ENCODE measurements at places on chromosomes 5 and 9. TPM values are rescaled to one million over a fixed set of nuclear protein-coding genes. Genes with fewer than 3 reads are reported as not detected.

DNA sequence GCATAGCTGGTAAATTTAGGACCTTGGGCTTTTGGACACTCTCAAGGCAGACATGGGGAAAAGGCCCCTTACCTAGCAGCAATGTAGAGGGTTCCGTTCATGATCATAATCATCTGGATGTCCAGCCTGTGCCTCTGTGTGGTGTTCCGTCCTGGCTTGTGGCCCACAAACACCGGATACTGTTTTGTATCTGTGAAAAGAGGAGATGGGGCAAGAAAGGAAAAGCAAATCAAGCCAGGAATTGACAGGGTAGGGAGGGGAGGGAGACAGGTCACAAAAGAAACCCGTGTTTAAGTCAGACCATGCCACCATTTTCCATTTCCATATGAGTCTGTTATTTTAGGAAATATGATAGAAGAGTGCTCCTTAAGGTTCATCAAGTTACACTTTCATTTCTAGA is 72.5 kb downstream of the SEMA6A start:
- no peak for DNase-seq

- no peak for DNase-seq
These were observed 193.5 kb downstream of the ACTL7B start for GRCh38 chr9:108662091-108662875.

GRCh38 chr9:109403116-109403515 is 82.3 kb upstream of the EPB41L4B start:
- DNase-seq, result no peak

DNA sequence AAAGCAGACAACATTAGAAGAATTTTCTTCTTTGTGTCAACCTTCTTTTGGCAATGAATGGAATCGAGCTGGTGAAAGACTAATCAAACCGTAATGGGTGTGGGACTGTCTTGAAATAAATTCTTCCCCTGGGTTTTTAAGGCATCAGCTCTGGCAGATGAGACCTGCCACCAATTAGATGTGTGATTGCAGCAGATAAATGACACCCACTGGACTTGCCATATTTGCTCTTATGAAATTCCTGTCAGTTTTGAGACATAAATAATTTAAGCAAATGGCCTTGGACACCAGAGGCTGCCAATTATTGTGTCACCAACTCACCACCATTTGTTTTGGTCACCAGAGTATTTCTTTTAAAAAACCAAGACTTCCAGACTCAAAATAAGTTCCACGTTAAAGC is 135.9 kb upstream of the RGMB start:
- no peak for DNase-seq

- no peak for DNase-seq
These were observed 4.0 kb upstream of the NUP214 start for GRCh38 chr9:131121346-131121745.

DNA sequence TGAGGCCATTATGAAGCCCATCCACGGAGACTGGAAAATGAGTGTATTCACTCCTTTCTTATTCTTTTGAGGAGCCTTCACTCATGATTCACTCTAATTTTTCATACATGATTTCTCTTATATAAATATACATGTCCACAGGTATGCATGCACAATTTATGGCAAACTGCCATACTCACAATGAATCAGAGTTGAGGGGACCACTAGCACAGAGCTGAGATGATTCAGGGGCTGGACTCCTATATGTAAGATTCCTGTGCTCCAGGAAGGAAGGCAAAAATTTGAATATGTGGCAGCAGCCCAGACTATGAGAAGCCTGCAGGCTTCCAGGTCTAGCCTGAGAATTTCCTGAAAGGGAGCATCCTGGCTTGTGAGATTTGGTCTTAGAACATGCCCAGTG is 484.6 kb downstream of the PRELID2 start:
- DNase-seq, result no peak

DNA sequence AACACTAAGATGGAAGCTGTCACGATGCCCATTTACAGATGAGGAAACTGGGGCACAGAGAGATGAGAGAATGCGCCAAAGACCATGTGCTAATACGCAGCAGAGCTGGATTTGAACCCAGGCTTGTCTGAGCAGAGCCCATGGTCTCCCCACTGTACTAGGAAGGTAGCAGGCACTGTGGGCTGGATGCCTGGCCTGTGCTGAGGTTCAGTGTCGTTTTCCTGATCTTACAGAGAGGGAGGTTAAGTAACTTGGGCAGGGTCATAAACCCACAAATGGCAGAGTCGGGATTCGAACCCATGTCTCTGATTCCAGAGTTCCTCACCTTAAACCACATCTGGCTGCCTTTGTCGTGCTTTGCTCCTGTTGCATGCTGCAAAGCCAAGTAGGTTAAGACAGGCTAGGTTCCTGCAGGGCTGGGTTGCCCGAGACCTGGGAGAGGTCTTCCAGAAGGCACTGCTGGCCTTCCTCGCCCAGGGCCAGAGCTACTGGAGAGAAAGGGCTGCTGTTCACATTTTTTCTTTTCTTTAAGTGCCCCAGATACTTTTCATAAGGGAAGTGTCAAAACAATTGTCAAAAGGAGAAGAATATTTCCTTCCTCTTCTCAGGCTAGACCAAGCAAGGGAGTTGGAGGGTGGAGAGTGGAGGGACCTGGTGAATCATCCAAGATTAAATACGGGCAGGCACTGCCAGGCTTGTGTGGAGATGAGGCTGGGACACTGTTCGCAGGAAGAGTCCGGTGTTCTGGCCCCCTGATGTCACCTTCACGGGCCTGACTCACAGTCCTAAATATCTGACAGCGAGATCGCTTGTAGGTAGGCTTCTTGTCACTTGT is 3.2 kb downstream of the NEK6 start:
- no peak for DNase-seq

DNA sequence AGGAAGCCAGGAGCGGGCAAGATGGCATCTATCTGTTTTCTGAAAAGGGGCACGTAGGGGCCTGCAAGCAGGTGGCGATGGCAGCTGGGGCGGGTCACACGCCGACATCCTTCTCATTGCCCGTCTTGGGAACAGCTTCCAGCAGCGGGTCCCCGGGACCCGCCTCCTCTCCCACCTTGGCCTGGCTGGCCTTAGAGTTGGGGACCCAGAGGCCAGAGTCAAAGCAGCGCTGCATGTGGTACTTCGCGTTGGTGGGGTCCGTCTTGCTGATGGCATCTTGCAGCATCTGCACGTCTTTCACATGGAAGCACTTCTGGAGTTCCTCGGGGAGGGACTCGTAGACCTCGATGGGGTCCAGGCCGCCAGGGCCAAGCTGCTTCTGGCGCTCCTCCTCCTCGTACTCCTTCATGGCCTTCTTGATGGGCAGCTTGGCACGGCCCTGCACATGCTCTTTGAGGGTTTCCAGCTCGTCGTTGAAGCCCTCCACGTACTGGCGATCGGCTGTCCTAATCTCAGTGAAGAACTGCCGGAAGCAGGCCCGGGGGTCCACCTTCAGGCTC is 127.6 kb upstream of the CLINT1 start:
- no peak for DNase-seq

DNA sequence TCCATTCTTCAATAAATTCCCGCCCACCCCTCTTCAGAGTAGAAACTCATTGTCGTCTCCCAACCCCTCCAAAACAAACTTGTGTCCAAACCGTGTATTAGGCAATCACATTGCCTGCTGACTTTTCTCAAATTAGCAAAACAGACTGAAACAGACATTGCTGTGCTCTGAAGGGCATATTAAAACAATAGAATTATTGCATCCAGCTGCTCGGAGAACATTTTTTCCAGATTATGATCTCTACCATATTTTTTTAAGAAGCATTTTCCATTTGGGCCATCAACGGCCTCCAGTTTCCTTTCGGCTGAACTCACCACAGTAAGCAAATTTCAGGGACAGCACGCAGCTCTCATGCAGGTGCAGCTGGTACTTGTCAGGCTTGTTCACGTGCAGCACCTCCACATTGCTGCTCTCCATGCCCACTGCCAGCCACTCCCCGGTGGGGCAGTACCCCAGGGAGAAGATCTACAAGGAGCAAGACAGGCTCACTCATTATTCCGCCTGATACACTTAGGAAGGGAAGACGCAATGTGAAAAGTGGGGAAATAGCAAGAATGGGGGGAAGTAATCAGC is 104.1 kb downstream of the TLE1 start:
- DNase-seq, result no peak

- DNase-seq, result peak; percentile 74
These were observed 122.3 kb downstream of the GNAQ start for GRCh38 chr9:77909306-77909705.

DNA sequence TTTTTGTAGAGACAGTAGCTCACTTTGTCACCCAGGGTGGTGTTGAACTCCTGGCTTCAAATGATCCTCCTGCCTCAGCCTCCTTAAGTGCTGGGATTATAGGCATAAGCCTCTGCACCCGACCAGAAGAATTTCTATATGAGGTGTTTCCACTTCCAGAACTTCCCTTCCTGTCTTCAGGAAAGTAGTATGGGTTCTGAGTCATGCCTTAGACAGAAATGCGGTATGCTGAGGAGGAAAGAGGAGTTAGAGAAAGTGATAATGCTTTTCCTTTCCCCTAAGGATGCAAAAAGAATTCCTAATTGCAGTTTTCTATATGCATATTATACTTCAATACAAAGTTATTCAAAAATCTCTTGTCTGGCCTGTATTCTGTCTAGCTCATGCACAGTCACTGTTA is 16.4 kb upstream of the ADAMTSL1 start:
- no peak for DNase-seq

DNA sequence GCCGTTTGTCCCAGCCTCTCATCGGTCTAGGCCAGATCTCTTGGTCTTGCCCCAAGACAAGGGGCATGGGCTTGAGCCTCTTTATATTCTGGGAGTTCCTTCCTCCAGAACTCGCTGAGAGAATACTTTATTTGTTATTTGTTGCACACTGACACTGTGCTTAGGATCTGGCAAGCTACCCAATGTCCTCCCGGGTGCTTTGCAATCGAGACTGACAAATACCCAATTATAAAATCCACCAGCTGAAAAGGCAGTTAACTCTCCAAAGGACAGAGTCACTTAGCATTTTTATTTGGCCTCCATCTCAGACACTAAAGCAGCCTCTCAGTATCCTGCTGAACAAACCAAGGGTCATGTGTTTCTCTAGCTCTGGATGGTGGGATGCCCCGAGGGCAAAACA is 500.2 kb upstream of the DAP start:
- no peak for DNase-seq

GRCh38 chr9:134407121-134407779 is 81.0 kb downstream of the RXRA start:
- DNase-seq, result peak; percentile 77

GRCh38 chr5:67842806-67843205 is 372.8 kb upstream of the PIK3R1 start:
- no peak for DNase-seq

DNA sequence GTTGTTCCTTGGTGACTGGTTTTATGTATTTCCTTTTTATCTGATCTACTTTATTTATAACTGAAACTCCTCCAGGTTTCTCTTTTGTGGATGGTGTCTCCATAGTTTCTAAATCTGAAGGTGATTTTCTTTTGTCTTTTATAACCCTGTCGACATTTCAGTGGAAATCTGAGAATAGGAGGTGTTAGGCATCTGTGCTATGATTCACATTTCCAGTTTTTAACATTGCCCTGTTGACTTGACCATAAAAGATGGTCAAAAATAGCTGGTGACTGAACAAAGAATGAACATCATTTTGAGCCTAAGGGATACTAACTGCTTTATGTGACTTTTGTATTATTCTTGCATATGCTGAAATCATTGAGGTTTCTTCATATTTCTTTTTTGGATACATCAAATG is 190.5 kb downstream of the PCSK1 start:
- DNase-seq, result no peak

DNA sequence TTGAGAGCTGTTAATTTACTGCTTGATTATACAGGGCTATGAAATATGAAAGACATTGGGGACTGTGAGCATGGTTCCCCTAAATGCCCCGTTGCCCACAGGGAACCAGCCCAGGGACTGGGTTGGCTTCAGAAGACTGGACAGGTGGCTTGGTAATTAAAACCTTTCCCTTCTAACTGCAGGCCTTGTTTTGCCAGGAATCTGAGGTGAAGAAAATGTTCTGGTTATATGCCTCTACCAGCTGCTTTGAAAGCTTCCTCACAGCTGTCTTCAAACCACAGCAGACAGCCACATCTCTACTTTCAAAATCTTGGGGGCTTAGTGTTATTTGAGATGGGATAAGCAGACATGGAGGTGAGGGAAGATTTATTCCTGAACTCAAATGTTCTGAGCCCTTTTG is 153.3 kb upstream of the SPRY4 start:
- DNase-seq, result no peak

DNA sequence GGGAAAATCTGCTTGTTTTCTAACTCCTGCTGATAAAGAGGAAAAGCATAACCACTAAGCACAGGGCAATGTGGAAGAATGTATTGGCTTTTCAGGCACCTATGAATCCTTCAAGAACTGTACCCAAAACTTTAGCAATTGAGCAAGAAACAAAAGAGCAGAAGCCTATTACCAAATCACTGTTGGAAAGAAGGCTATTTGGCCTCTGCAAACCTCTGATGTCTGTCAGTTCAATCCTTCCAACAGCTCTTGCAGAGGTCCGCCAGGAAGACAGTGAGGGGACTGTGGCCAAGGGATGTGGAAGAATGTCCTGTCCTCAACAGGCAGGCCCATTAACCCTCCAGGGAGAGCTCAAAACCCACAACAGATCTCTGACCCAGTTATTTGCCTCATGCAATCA is 328.6 kb downstream of the ENC1 start:
- no peak for DNase-seq

DNA sequence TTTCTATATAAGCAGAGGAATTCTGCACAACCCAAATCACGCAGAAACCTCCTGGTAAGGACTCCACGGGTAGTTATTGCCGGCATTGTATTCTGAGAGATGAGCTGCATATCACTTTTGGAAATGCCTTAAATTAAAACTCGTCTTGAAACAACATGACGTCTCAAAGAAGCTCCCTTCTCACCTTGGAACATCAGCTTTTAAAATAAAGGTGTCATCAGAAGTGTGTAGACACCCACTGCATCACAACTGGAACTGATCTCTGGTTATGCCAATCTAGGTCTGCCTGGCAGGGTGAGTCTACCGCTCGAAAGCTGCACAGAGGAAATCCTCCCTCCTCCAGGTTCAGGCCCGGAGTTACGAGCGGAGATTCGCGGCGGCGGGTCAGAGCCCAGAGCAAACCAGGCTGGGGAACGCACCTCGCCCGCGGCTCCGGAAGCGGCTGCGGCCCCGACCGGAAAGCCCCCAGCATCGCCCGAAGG is 974 bp upstream of the SLC12A2 start:
- no peak for DNase-seq

GRCh38 chr9:128304136-128304970 is 17.9 kb downstream of the TRUB2 start:
- DNase-seq, result no peak

DNA sequence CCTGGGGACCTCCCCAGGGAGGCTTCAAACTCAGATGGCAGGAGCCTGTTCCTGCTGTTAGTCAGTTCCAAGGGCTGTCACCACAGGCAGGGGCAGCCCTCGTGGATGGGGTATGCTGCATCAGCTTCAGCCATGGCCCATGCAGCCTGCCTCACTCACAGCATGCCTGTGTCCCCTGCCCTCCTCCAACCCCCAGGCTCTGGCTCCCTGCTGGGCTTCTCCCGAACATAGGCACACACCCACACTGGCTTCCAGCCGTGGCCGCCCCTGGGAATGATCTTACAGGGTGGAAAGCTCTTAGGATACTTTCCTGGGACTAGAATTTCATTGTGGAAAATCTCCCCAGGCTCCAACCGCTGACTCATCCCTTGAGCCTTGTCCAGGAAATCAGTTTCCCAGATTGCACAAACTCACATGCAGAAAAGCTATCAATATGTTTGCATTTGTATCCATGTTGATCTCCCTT is 163.8 kb downstream of the SEC61B start:
- no peak for DNase-seq

GRIN1 gene
- not detected for polyA plus RNA-seq

HTR1A gene
- not detected for polyA plus RNA-seq

CRHBP gene
- polyA plus RNA-seq, result not detected

IL4 gene
- not detected for polyA plus RNA-seq

AP3B1 gene
- polyA plus RNA-seq, result 28.4 TPM

IFNA13 gene
- polyA plus RNA-seq, result not detected

PCDHA6 gene
- polyA plus RNA-seq, result not detected

IFNA21 gene
- polyA plus RNA-seq, result not detected
